AG08396 (cell line): ENCODE measurements at places on chromosomes 7 and 10.

GRCh38 chr7:73611017-73611555 lies 13.2 kb downstream of the MLXIPL start:
- DNase-seq, result no peak

DNA sequence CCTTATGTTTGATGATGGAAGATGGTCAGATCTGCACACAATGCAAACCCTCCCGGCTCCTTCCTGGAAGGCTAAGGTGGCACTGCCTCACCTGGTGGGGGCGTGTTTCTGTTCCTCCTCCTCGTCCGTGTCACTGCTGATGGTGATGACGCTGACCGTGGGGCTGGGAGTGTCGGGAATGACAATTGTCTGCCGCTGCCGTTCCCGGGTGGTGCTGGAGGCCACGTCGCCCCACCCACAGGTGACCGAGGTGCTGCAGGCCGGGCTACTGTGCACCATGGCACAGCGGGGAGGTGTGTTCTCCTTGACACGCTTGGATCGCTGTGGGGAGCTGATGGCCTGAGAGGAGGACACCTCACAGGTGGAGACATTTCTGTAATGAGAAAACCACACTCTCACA lies 73.1 kb downstream of the CLEC2L start:
- DNase-seq, result no peak

DNA sequence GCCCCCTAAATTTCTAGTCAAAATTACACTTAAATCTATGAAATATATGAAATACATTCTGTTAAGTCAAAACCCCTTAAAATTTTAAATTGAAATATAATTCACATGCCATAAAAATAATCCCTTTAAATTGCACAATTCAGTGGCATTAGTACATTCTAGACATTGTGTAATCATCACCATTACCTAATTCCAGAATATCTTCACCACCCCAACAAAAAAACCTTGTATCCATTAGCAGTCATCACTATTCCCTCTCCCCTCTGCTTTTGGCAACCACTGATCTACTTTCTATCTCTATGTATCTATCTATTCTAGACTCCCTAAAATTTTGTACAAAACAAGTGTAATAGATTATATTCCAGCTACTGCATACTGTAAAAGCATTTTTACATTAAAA lies 261.2 kb downstream of the GLI3 start:
- DNase-seq, result no peak

DNA sequence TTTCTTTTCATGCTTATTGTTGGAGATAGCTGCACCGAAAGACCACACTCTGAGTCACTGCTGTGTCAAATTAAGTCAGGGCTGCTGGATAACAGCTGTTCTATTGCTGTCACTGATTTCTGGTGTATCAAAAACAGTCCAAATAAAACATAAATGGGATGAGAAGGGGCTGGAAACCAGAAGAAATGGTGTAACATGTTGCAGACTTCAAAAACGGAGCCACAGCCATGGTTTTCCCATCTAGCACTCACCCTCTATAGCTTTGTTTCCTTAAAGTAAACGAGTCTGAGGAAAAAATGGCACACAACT lies 103.3 kb upstream of the DIP2C start:
- no peak for DNase-seq

DNA sequence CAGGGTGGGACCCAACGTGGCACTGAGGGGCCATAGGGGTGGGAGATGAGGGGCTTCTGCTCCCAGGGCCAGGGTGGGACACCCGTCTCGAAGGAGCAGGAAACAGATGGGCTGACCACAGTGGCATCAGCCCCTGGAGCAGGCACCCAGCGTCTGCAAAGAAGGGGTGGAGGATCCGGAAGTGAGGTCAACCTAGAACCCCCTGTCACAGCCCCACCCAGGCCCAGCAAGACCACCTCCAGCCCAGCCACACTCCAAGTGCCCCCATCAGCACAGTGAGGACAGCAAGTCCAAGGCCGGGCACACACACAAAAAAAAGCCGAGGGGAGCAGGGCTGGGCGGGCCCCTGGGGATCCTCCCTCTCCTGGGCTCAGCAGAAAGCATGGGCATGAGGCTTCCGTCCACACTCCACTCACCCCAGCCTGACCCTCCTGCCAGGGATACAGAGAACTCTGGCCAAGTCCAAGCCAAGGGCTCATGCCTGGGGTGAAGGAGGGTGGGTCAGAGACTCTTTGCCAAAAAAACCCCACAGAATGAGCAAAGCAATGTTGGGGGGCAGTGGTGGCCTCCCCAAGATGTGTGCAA lies 111.0 kb downstream of the FOXL3 start:
- no peak for DNase-seq

GRCh38 chr7:20307119-20307518 lies 23.6 kb upstream of the ITGB8 start:
- DNase-seq, result no peak

GRCh38 chr7:93011351-93012294 lies 106.2 kb downstream of the SAMD9 start:
- DNase-seq, result peak; percentile 65

DNA sequence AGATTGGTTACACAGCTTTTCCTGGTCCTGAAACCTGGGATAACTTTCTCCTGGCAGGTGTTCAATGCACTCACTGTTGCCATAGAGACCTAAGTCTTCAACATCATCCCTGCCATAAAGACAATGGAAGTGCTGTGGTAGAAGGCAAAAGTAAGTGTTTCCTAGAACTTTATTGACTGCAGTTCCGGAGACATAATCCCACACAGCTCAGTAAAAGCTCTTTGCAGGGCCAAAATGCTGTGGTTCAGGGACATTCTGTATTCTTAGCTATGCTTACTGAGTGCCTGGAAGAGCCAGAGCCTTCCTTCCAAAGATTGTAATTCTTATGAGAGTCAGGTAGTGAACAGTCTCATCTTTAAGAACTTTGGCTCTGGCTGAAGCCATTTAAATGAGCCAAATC lies 5.3 kb downstream of the WIPF3 start:
- DNase-seq, result no peak

DNA sequence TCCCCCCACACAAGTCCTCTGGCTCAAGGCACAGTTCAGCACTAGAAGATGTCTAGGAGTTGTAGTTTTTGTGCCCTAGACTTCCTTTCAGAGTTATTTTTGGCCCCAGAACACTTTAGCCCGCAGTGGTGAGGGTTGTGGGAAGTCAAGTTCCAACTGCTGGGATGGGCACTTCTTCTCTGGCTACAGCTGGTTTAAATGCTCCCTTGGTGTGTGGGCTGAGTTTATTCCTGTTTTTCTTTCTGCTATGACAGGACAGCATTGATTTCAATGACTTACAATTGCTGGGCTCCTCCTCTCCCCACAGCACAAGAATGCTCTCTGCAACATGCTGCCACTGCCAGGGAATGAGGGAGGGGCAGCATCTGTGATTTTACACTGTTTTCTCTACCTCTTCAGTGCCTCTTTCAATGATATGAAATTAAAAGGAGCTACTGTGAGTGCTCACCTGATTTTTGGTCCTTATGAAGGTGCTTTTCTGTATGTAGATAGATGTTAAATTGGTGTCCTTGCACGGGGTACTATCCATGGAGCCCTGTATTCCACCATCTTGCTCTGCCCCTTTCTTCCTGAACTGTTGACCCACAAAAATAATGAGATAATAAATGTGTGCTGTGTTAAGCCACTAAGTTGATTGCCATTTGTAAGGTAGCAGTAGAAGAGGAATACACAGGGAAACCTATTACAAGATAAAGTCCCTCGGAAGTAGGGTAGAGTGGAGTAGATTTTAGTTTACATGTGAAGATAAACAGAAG lies 56.3 kb downstream of the SLC13A1 start:
- DNase-seq, result no peak

DNA sequence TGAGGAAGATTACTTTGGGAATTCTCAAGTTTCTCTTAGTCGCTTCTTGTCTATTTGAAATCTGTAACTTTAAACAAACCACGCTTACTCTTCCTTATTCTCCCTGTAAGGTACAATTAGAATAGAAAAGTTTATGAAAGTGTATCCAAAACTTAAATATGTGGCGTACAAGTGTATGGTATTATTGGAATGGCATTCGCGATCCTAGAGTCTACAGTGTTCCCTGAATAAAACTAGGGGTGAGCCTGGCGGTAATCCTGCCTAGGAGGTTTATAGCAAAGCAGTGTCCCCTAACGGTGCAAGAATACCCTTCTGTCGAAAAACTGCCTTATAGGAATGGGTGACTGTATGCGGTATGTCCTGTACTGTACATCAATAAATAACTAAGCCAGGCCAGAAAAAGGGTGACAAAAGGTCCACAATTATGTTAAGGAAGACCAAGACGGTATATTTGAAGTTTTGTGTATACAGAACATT lies 1.2 kb downstream of the TASOR2 start:
- DNase-seq, result no peak

GRCh38 chr7:90988516-90988915 lies 275.7 kb upstream of the FZD1 start:
- DNase-seq, result no peak

DNA sequence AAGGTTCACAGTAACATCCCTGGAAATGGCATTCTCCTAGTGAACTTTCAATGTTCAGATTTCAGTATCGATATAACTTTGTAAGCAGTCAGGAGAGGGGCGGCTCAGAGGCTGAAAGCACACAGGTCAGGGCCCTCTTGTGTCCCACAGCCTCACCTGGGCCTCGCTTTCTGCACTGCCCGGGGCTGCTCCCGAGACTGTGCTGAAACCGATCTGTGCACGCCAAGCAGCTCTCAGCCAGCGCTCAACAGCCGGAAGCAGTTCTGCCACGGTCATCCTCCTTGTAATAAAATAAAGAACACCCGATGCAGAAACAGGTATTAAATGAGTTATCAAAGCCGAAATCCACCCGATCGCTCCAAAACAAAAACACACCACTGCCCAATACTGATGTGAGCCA lies 106.0 kb downstream of the DIP2C start:
- DNase-seq, result no peak
